ENCODE measurements at places on chromosomes 6 and 20. TPM values are rescaled to one million over a fixed set of nuclear protein-coding genes. Genes with fewer than 3 reads are reported as not detected.

The RAET1L gene
- total RNA-seq: not detected

The WFDC12 gene
- not detected for total RNA-seq

The MBOAT1 gene
- not detected for total RNA-seq

The GTSF1L gene
- not detected for total RNA-seq

The FAM209B gene
- total RNA-seq: not detected

The MYH7B gene
- total RNA-seq: 1.5 TPM

The OGFRL1 gene
- 21.4 TPM for total RNA-seq

The MOCS3 gene
- total RNA-seq: 4.1 TPM

The CST1 gene
- total RNA-seq: not detected

The PAX1 gene
- not detected for total RNA-seq

The ARMH2 gene
- 0.54 TPM for total RNA-seq

The DNMT3B gene
- 29.0 TPM for total RNA-seq

The KCNQ2 gene
- total RNA-seq: 354 TPM

The TFAP2A gene
- total RNA-seq: 0.32 TPM

The SOBP gene
- total RNA-seq: 16.1 TPM

The NKAIN4 gene
- 183 TPM for total RNA-seq

The TP53TG5 gene
- not detected for total RNA-seq

The ZFP64 gene
- 39.1 TPM for total RNA-seq

The AVP gene
- not detected for total RNA-seq

The SLC22A23 gene
- total RNA-seq: 102 TPM

The FAM217A gene
- not detected for total RNA-seq

The MAK gene
- not detected for total RNA-seq

The TFB1M gene
- 36.8 TPM for total RNA-seq

The C6orf118 gene
- not detected for total RNA-seq

The SMLR1 gene
- not detected for total RNA-seq

The HCRTR2 gene
- not detected for total RNA-seq

The TULP1 gene
- total RNA-seq: not detected

The SRXN1 gene
- total RNA-seq: 6.3 TPM
